ENCODE measurements at places on chromosomes 1 and 21.
A peak's percentile ranks its signal among the peaks of the same experiment; 100 is the strongest.

DNA sequence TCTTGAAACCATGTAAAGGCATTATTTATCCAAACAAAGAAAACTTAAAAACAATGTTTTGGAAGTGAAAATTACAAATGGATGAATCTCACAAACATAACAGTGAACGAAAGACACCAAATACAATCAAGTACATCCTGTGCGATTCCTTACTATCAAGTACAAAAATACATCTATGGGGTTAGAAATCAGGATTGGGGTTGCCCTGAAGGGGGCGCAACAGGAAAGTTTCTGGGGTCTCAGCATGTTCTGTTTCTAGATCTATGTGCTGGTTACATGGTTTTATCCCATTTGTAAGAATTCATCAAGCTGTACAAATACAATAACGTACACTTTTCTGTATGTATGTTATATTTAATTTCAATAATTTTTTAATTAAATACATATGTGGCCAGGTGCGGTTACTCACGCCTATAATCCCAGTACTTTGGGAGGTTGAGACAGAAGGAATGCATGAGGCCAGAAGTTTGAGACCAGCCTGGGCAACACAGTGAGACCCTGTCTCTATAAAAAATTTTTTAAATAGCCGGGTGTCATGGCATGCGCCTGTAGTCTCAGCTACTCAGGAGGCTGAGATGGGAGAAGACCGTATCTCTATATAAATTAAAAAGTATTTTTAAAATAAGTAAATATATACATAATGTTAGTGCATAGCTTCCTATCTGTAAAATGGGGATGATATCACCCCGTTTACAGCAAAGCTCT is 121.5 kb upstream of the SOD1 start:
- no peak for DNase-seq

- no peak for DNase-seq
Measured at GRCh38 chr1:28144203-28145135, 32.0 kb downstream of the PTAFR start.

- DNase-seq, result no peak
Measured at GRCh38 chr1:111488669-111489068, 14.8 kb downstream of the ADORA3 start.

- DNase-seq, result peak; percentile 30
Measured at GRCh38 chr1:110477041-110477440, 26.1 kb downstream of the PROK1 start.
